ENCODE measurements at places on chromosomes 7 and 10.

GRCh38 chr7:159051916-159052315, 92.8 kb downstream of the VIPR2 start:
- DNase-seq: no peak

DNA sequence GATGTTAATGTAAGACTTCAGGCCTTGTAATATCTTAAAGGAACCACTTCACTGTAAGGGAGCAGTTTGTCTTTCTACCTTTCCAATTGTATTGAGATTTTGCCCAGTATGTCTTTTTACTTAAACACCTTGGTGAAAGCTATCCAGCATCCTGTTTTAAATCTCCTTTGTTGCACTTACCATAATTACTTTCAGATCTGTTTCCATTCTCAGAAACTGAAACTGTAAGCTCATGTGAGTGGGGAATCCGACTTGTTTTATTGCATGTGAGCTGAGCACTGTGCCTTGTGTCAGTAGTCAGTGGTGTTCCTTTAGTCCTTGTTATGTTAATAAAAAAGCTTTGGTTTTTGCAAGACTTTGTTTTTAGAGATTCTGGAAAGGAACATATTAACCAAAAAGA, 42.2 kb downstream of the BMPR1A start:
- no peak for DNase-seq

DNA sequence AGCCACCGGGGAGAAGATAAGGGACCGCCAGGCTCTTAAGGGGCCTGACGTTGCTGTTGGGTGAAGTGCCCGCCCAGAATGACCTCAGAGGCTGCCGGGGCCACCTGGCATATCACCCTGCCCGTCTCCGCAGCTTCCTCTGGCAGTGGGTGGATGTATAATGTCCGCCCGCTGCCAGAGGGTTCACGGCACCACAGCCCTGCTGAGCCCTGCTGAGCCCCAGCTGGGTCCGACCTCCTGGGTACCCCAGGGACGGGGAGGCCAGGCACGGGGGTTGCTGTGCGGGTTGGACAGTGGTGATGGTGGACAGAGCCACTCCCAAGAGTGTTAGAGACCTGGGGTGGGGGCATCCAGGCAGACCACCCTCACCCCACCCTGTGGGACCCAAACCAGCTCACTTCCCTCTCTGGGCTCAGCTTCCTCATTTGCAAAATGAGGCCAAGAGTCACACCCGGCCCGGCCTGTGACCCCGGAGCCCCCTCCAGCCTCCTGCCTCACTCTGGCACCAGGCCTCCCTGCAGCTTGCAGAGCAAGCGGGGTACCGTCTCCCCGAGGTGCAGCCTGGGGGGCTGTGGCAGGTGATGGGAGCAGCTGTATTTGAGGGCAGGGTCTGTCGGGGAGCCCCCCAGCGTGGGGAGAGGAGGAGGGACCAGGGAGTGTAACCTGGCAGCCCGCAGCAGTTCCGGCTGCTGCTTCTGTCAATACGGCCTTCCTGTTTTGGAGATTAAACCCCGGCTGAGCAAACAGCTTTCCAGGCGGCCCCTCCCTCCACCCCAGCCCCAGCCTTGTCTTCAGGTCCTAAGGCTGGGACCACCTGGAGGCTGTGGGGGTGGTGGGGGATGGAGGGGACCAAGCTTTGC, 8.4 kb upstream of the LFNG start:
- peak; percentile 71 for DNase-seq

GRCh38 chr10:2759233-2759632, 308.1 kb upstream of the PFKP start:
- DNase-seq: no peak

DNA sequence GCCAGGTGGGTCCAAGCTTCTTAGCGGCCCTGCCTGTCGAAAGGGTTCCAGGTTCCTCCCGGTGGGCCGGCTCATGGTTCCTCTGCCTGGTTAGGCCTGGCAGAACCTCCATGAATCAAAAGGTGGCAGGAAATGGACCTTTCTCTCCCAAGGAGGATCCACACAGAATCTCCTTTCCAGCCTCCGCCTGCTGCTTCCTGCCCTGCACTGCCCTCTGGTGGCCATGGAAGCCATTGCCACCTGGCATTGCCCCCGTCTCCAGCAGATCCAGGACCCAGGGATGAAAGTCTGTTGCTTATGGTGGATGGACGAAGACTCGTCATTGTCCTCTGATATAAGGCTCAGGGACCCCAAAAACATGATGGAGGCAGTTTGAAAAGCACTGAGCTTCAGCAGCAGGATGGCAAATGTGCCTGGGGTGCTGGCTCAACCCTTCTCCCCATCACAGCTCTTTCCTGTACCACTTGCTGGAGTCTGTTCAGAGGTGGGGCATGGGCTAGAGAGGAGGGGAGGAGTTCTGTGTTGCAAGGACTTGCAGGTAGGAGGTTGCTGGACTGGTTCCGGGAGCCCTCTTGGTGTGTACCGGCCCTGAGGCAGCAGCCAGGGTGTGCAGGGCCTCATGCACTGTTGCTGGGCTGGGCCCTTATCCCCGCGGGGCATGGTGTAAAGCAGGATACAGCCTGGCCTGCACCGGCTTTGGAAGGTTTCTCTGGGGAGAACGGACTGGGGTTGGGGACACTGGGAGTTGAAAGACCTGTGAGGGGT, 11.3 kb upstream of the INMT start:
- DNase-seq: peak; percentile 84

GRCh38 chr10:124732931-124733570, 11.1 kb downstream of the FAM53B start:
- DNase-seq: peak; percentile 83

GRCh38 chr7:32179567-32179966, 109.4 kb upstream of the PDE1C start:
- DNase-seq: no peak

DNA sequence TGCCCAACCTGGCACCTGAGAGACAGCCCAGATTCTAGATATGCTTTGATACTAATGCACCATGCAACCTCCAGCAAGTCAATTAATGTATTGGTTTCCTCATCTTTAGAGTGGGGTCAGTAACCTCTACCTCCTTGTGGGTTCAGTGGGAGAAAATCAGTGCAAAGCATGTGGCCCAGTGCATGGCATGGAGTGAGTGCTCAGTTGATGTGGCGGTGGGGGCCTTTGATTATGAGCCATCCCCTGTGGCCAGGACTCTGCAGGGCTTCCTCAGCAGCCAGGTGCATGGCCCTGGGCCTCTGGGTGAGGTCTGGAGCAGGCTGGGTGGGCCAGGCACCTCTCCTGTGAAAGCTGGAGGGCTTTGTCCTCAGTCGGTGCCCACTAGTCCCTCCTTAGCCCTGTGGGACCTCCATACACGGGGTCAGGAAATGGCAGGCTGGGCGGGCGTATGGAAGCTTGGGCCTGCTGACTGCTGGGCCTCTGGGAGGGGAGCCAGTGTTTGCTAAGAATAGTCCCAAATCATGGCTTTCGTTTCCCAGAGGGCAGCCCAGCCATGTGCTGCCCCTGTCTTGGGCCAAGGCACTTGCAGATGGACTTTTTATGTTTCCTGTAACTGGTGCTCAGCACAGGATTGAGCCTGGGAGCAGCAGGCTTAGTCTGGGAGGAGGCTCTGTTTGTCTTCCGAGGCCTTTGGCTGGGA, 3.4 kb downstream of the PALD1 start:
- DNase-seq: no peak

GRCh38 chr10:118968060-118968459, 61.5 kb upstream of the NANOS1 start:
- no peak for DNase-seq

- DNase-seq: no peak
Observed at GRCh38 chr7:156100086-156100485, 287.8 kb upstream of the SHH start.
